ENCODE measurements at places on chromosomes 12 and 14. TPM values are rescaled to one million over a fixed set of nuclear protein-coding genes. Genes with fewer than 3 reads are reported as not detected.

- peak; percentile 76 for DNase-seq
Observed at GRCh38 chr12:122145505-122146330, 28.3 kb downstream of the IL31 start.

DNA sequence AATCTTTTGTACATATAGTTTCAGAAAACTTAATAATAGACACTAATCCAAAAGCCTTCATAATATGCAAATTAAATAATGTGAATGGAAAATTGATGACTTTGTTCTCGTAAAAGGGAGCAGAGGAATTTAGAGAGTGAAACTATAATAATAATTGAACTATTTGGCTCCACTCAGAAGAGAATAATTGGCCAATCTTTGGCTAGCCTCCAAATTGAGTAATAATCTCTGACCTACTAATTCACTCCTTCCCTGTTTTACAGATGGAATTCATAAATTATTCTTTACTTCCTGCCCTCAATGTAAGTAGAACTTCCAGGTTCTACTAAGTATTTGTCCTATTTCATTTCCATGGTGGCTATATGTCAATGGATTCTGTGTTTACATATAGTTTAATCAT lies 15.8 kb downstream of the TRIM9 start:
- no peak for DNase-seq

GRCh38 chr14:45057881-45058364 lies 26.0 kb upstream of the PRPF39 start:
- no peak for DNase-seq

HPD gene
- under 0.01 TPM for total RNA-seq

DNA sequence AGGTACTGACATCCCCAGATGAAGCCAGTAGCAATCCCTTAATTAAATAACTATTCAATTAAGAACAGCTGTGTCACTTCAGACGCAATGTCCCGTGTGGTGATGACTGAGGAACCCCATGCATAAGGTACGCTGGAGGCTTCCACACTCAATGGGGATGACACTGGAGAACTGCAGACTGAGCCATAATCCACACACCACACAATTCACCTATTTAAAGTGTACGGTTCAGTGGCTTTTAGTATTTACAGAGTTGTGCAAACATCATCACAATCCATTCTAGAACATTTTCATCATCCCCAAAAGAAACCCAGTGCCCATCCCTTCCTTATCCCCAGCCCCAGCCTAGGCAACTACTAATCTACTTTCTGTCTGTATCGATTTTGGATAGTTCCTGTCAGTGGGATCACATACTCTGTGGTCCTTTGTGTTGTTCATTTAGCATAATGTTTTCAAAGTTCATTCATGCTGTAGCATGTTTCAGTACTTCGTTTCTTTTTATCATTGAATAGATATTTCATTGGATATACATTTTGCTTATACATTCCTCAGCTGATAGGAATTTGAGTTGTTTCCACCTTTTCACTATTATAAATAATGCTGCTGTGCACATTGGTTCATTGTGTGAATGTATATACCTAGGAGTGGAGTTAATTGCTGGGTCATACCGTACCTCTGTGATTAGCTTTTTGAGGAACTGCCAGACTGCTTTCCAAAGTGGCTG lies 61.1 kb downstream of the NINJ2 start:
- DNase-seq: no peak

GRCh38 chr14:78823035-78823434 lies 652.9 kb downstream of the NRXN3 start:
- DNase-seq: peak; percentile 15

DNA sequence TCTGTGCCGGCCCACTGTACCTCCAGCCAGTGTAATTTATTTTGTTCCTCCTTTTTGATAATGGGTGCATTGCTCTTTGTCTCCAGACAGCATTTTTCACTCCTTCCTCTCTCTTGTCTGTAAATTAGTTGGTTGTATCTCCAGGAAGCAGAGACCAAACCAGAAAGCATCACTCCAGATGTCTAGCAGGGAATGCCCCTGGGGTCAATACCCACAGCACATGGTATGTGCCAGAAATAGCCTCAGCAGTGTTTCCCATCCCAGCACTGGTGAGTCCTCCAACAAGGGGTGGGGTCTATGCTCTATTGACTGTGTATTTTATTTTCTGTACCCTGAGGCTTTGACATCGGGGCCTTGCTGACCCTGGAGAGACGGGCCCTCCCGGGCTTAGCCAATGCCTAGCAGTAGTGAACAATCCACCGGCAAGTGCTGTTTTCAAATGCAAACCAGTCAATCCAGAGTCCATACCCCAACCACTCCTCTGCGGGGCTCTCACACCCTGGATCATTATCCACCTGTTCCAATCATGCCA lies 50.2 kb upstream of the FZD10 start:
- no peak for DNase-seq

C12orf60 gene
- 0.59 TPM for total RNA-seq

WSCD2 gene
- total RNA-seq: 0.36 TPM

LBHD2 gene
- total RNA-seq: not detected

- DNase-seq: no peak
Observed at GRCh38 chr14:31935391-31935790, 141.7 kb upstream of the ARHGAP5 start.

SMCO2 gene
- 0.88 TPM for total RNA-seq

DNA sequence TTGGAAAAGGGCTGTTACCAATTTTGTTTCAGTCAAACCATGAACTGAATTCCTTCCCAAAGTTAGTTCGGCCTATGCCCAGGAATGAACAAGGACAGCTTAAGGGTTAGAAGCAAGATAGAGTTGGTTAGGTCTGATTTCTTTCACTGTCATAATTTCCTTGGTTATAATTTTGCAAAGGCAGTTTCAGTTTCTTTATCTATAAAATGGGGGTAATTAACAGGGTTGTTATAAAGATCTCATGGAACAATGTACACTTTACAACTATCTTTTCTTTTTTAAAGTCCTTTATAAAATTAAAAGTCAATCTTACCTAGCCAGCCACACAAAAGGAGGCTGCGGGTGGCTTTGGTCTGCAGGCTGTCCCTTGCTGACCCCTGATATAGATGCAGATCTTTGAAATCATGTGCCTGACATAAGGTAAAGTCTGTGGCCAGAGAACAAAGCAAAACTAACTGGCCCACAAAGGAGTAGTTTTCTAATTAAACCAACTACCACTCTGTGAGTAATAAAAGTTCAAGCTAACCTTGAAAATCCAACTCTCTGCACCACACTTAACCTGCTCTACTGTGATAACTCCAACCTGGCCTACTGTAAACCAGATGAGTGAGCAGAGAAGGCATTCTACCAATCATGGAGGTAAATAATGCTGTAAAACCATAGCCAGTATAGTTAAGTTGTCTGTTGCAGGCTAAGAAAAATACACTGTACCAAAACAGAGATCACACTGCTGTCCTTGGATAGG lies 49.5 kb downstream of the SLC38A1 start:
- DNase-seq: no peak

NKX2-1 gene
- total RNA-seq: not detected

DNA sequence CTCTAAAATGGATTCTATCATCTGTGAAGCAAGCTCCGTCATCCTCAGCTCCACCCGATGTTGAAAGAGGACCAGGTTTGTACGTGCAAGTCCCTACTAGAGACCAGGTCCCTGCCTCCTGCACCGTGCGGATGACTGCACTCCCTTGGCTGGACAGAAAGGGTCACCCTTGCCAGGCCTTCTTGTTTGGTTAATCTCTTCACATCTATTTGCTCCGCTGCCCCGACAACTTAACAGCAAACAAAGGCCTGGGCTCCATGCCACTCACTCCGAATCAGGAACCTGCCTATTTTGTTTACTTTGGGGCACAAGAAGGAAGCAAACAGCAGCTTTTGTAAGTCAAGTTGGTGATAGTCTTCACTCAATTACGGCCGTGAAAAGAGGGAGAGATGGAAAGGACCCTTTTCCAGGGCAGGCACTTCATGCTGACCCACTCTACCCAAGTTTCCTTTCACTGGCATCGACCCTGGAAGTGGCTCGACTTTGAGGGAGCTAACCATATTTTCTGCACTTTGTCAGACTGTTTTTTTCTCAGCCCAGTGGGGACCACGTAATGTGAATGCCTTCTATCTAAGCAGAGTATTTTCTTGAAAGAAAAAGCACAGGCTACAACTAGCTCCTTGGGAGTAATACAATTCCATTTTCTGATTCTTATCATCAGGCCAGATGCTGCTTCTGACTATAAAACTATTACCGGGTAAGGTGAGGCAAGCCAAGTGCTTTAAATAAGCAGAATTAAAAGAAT lies 202.6 kb downstream of the FOXN3 start:
- no peak for DNase-seq

MIS18BP1 gene
- total RNA-seq: 29.7 TPM

GRCh38 chr12:6932766-6933165 lies 5.0 kb downstream of the ATN1 start:
- no peak for DNase-seq

DNA sequence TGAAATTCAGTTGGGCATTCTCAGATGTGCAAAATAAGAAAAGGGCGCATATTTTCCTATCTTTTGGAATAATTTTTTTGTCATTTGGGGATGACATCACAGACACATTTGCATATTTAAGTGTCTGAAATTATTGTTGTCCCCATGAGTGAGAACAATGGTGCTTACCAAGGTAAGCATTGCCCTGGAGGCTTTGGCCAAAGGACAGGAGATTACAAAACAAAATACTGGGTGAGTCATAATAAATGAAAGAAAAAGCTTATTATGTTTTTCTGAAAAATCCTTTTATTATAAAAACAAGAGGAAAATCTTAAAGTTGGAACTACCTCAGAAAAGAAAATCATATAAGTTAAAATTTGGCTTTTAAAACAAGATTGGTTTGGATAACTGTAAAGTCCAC lies 254.9 kb downstream of the BTG1 start:
- DNase-seq: no peak

FGD6 gene
- total RNA-seq: 11.9 TPM
